ENCODE measurements at places on chromosomes 5 and 9. TPM values are rescaled to one million over a fixed set of nuclear protein-coding genes. Genes with fewer than 3 reads are reported as not detected.

Gene LEAP2
- 0.50 TPM for total RNA-seq

Gene RLN1
- 0.29 TPM for total RNA-seq

Gene KLHL3
- 1.2 TPM for total RNA-seq

Gene TNFSF15
- 0.44 TPM for total RNA-seq

Gene FOXD4L4
- 0.29 TPM for total RNA-seq

Gene GGTA1
- not detected for total RNA-seq

Gene KCNN2
- total RNA-seq, result 0.44 TPM

Gene FBP2
- not detected for total RNA-seq

Gene TEK
- 6.4 TPM for total RNA-seq

Gene PCDHGA5
- 2.8 TPM for total RNA-seq

Gene PCDHGB4
- 21.5 TPM for total RNA-seq

Gene TOPORS
- 24.5 TPM for total RNA-seq

Gene GRHPR
- 139 TPM for total RNA-seq

Gene ADAMTSL2
- total RNA-seq, result under 0.01 TPM

Gene GRM6
- total RNA-seq, result not detected

Gene LCN9
- not detected for total RNA-seq

Gene PTTG1
- total RNA-seq, result 402 TPM

Gene PSAT1
- total RNA-seq, result 35.9 TPM

Gene TAF11L10
- total RNA-seq, result not detected

Gene UBQLN1
- total RNA-seq, result 110 TPM

Gene SLC27A4
- total RNA-seq, result 10.6 TPM

Gene SLCO6A1
- not detected for total RNA-seq

Gene TCF7
- 7.1 TPM for total RNA-seq

Gene ARHGEF39
- total RNA-seq, result 2.9 TPM

Gene ZBED3
- 2.8 TPM for total RNA-seq

Gene DNAJC18
- total RNA-seq, result 12.4 TPM

Gene ACSL6
- total RNA-seq, result not detected

Gene FNIP1
- 88.3 TPM for total RNA-seq

Gene F2RL2
- total RNA-seq, result 42.3 TPM

Gene FREM1
- total RNA-seq, result 0.17 TPM

Gene ADAM19
- total RNA-seq, result 14.2 TPM

Gene NEUROG1
- total RNA-seq, result not detected

Gene FOXD4
- 0.17 TPM for total RNA-seq

Gene ANKRD18A
- 7.0 TPM for total RNA-seq

Gene LTC4S
- total RNA-seq, result not detected

Gene PCDHGB3
- total RNA-seq, result 7.1 TPM

Gene COL15A1
- total RNA-seq, result 12.6 TPM

Gene FRRS1L
- total RNA-seq, result 0.50 TPM

Gene ABCA1
- total RNA-seq, result 212 TPM

Gene BHMT2
- 6.4 TPM for total RNA-seq

Gene MCTP1
- total RNA-seq, result 4.8 TPM

Gene TEX48
- not detected for total RNA-seq

Gene FGF10
- total RNA-seq, result 7.3 TPM

Gene PITX1
- total RNA-seq, result 12.6 TPM

Gene HMMR
- total RNA-seq, result 61.5 TPM

Gene ATG10
- 8.1 TPM for total RNA-seq

Gene ACER2
- total RNA-seq, result 1.6 TPM

Gene NXNL2
- total RNA-seq, result 2.0 TPM

Gene LURAP1L
- 63.7 TPM for total RNA-seq
